Stimulated activated CD4-positive, alpha-beta T cell treated with anti-CD3 and anti-CD28 coated beads, Interleukin-1b, Interleukin-23, amount 100 ng/mL, for 24 hours (primary cell): ENCODE measurements at places on chromosomes 5 and 9.

DNA sequence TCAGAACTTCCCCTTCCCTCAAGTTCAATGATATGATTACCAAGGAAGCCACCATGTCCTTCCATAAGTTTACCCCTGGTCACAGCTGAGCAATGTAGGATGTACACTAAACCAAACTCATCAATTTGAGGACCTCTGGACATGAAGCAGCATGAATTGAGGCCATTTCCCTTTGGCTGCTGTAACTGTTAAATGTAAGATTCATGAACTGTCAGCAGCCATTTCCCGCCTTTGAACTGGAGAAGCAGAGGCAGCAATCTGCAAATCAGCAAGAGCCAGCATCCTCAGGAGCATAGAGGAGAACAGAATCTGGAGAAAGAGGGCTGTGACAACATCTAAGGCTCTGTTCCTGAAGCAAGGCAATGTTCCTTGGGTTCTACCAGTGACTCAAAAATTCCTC lies 104.3 kb upstream of the PTGER4 start:
- no peak for DNase-seq

- DNase-seq: no peak
These were observed 19.2 kb upstream of the PITX1 start for GRCh38 chr5:135053278-135053677.

GRCh38 chr5:120017513-120017912 lies 388.2 kb downstream of the FAM170A start:
- no peak for DNase-seq

DNA sequence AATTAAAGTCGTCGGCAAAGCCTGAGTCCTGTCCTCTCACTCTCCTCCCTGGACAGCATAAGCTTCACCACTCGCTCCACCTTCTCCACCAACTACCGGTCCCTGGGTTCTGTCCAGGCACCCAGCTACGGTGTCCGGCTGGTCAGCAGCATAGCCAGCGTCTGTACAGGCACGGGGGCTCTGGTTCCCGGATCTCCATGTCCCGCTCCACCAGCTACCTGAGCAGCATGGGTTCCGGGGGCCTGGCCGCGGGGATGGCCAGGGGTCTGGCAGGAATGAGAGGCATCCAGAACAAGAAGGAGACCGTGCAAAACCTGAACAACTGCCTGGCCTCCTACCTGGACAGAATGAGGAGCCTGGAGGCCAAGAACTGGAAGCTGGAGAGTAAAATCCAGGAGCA lies 1.7 kb upstream of the XPA start:
- DNase-seq: no peak
